ENCODE measurements at places on chromosomes 16 and 17.

DNA sequence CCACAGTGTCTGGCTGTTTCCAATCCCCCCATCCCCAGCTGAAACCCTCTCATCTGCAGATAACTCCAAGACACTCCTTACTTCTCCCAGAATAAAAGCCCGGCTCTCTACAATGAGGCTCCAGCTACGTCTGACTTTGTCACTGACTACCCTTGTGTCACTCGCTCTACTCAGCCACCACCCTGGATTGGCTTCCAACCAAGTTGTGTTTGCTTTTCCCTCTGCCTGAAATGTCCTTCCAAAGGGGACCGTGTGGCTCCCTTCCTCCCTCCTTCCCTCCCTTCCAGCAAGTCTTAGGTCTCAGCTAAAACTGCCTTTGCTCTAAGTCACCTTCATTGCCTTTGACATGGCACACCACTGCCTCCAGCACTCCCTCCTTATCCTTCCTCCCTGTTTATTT, 42.8 kb downstream of the CDH1 start:
- no peak for DNase-seq

GRCh38 chr17:50479522-50480141, 972 bp downstream of the RSAD1 start:
- DNase-seq, result peak; percentile 77

- peak; percentile 61 for DNase-seq
Measured at GRCh38 chr17:61291451-61292285, 108.0 kb upstream of the TBX2 start.

- DNase-seq, result no peak
Measured at GRCh38 chr16:48628359-48628985, 18.5 kb upstream of the N4BP1 start.

- no peak for DNase-seq
Measured at GRCh38 chr17:15654886-15655561, 29.1 kb downstream of the TRIM16 start.

DNA sequence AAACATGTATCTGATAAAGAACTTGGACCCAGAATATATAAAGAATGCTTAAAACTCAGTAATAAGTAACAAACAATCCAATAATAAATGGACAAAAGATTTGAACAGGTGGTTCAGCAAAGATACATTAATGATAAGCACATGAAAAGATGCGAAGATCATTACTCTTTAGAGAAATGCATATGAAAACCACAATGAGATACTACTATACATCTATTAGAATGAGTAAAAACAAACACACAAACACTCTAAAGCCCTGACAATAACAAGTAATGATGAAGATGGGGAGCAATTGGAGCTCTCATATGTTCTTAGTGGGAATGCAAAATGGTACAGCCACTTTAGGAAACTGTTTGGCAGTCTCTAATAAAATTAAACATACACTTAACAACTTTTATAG, 29.1 kb downstream of the OSBPL7 start:
- DNase-seq, result no peak

- peak; percentile 48 for DNase-seq
Measured at GRCh38 chr17:42405963-42406495, 17.0 kb downstream of the CAVIN1 start.

DNA sequence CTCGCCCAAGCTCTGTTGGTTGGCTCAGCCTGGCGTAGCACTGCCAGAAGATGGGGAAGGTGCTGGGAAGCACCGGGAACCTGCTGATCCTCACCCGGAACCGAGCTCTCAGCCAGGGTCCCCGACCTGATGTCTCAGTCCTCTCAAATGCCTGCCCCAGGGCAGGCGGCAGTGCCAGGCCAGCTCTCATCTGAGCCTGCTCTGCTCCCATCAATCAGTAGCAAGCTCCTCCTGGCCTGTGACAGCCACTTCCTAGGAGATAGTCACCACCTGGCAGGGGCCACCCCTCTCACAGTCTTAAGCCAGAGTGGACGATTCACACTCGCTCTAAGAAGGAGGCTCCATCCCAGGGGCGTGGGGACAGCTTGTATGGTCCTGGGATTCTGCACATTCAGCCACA, 62.0 kb downstream of the ENGASE start:
- DNase-seq, result no peak

GRCh38 chr17:74305865-74306654, 20.0 kb upstream of the KIF19 start:
- DNase-seq, result peak; percentile 10

- DNase-seq, result peak; percentile 55
Measured at GRCh38 chr16:63921737-63922295, 1200.0 kb downstream of the CDH11 start.

- DNase-seq, result no peak
Measured at GRCh38 chr17:5325851-5326250, 43.8 kb downstream of the RABEP1 start.

GRCh38 chr17:48600244-48601098, 4.3 kb downstream of the HOXB6 start:
- no peak for DNase-seq

DNA sequence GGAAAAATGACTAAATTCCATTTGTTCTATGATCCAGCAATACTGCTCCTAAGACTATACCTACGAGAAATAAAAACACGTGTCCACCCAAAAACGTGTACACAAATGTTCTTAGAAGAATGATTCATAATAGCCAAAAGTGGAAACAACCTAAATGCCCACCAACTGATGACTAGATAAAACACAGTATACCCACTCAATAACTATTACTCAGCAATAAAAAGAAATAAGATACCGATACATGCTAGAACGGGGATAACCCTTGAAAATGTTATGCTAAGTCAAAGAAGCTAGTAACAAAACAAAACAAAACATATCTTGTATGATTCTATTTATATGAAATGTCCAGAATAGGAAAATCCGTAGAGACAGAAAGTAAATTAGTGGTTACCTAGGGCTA, 17.6 kb downstream of the CCL16 start:
- no peak for DNase-seq

DNA sequence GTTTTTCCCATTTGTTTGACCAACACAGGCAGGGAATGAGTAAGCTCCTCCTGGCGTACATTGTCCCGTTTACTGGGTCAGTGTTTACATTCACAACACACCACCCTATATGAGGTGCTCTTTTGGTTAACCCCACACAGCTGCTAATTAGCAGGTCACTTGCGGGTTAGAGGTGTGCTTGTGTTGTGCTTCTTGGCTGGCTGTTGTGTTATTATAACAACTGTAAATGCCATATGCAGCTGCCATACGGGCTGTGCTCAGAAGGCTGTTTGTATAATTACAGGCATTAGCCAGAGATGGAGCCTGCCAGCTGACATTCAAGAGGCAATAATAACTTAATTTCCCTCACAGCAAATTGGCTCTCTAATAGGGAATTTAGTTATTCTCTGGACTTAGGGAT, 205.1 kb upstream of the ELAC2 start:
- DNase-seq, result no peak

GRCh38 chr16:87789437-87790291, 23.9 kb upstream of the KLHDC4 start:
- DNase-seq, result peak; percentile 99

DNA sequence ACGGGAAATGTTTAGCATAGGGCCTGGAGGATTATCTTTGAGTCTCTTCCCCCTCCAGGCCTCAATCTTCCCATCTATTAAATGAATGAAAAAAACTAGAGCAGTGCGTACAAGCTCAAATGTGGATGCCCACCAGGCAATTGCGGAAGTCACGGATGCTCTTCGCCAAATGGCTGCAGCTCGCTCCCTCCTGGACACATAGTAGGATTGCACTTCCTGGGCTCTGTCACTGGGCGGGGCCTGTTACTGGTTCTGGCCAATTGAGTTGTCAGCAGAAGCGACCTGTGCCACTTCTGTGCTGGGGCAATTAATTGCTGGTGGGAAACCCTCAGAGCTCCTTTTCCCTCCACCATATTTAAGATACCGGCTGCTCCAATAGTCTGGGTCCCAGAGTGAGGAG, 168.2 kb upstream of the IRX6 start:
- no peak for DNase-seq

DNA sequence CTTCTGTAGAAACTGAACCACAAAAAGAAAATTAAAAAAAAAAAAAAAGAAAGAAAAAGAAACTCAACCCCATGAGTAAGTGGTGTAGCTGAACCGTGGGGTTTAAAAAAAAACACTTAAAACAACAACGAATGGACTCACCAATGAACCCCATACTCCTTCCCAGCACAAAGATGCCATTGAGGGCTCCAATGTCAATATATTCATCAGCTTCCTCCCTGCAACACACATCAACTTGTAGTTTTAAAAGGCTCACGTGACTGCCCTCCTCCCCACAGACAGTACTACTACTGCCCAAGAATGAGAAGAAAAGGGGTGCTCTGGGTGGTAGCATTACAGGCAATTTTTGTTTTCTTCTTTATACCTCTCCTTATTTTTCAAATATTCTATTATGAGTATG, 3.3 kb upstream of the KLHL11 start:
- peak; percentile 10 for DNase-seq

- DNase-seq, result peak; percentile 13
Measured at GRCh38 chr17:70661342-70662222, 492.2 kb downstream of the KCNJ2 start.

GRCh38 chr17:12007466-12007865, 10.2 kb upstream of the ZNF18 start:
- no peak for DNase-seq

DNA sequence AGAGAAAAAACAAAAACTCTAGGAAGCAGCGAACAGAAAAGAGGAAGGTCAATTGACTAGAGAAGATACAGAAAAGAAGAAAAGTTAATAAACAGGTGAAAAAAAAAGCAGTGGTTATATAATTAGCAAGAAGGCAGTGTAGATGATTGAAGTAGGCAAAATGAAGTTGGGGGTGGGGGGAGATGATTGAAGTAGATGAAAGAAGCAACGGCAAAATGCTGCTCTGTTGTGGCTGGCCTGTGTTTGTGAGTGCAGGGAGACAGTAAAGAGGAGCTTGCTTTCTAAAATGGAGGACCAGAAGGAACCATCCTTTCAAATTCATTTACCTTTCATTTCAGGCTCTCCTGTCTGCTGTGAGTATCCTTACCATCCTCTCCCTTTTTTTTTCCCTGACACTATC, 3.6 kb downstream of the EVI2B start:
- DNase-seq, result no peak

GRCh38 chr17:56373981-56374833, 219.3 kb upstream of the NOG start:
- no peak for DNase-seq

GRCh38 chr16:4882633-4883285, 35.5 kb downstream of the UBN1 start:
- peak; percentile 80 for DNase-seq

DNA sequence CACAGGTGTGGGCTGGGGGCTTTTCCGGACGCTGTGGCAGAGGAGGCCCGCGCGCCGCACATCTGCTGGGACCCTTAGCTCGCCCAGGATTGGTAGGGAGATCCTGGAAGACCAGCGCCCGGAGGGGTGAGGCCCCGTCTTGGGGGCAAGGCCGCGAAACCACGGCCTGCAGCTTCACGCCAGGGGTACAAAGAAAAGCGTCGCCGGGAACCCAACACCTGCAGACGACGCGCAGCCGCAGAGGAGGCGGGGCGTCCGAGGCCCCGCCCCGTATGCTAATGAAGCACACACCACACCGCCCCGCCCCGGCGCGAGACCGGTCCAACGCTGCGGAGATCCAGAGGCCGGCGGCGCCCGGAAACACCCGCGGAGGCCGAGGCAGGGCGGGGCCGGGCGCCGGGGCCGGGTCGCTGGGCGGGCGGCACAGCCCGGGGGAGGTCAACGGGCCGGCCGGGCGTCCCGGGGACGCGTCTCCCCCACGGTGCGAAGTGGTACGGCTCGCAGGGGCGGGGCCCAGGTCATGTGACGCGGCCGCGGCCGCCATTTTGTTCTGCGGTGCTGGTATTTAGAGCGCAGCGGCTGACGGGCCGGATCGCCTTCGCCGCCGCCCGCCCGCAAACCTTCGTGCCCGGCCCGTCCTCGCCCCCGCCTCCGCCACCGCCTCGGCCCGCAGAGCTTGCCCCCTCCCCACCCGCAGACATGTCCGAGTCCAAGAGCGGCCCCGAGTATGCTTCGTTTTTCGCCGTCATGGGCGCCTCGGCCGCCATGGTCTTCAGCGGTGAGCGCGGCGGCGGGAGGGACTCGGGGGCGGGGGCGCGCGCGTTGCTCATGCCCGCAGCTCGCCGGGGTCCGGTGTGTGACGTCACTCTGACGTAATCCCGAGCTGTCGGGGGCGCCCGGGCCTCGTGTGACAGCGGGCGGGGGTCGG, at the start of gene ATP6V0C:
Gene ATP6V0C, plus strand, starts transcription at position 548 of the 928 bp plus-strand sequence. Its CDS starts 152 bp downstream, at position 700.
- peak; percentile 81 for DNase-seq

DNA sequence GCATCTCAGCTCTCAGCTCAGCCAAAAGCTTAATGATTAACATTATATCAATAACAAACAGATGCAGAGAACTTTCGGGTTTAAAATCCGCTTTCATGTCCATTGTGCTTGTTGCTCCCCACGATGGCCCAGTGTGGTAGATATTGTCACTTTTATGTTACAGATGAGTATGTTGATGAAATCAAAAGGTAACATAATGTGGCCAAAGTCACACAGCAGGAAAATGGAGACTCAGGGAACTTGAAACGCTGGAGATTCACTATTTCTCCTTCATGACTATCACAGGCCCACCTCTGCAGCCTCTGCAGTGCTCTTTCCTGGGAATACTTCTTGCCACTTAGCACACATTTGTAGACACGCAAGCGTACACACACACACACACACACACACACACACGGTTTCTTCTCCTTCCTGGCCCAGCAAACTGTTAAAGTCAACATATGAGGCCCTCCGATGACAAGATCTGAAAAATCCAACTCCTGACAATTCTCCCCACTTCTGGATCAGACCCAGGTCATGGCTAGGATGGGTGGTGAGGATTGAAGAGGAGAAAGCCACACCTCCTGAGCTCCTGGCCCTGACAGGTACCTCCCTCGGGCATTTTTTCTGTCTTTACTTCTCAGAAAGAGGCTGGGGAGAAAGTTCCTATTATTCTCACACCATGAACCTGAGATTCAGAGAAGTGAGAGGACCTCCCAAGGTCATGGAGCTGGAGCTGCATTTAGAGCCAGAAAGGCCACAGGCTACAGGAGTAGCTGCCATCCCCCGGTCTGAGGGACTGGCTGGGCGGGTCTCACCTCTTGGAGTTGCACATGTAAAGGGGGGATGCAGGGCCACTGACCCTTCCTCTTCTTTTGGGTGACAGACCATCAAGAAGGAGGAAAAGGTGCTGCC, 9.7 kb downstream of the DRC7 start:
- DNase-seq, result no peak

- peak; percentile 81 for DNase-seq
Measured at GRCh38 chr17:1515640-1516387, 598 bp downstream of the INPP5K start.

- no peak for DNase-seq
Measured at GRCh38 chr16:79472426-79472825, 128.1 kb downstream of the MAF start.

DNA sequence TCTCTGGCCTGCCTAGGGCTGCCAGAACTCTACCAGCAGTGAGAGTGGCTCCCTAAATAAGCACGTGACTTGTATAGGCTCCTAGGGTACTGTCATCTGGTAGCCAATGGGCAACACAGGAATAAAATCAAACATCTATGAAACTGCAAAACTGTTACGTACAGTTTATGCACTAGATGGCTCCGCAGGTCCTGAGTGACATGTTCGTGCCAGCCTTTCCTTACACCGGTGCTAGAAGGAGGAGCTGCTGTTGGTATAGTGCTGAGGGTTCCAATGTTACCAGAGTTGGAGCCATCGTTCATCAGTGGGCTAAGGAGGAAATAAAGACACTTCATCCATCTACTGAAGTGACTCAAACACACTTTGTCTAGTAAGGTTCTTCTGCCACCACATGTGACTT, 63.2 kb upstream of the TRAP1 start:
- peak; percentile 11 for DNase-seq

GRCh38 chr16:77668201-77668600, 54.1 kb upstream of the NUDT7 start:
- DNase-seq, result no peak

GRCh38 chr17:21460358-21460757, 84.2 kb downstream of the KCNJ12 start:
- DNase-seq, result peak; percentile 64

- no peak for DNase-seq
Measured at GRCh38 chr17:37564252-37564651, 45.0 kb downstream of the SYNRG start.
